Dermis microvascular lymphatic vessel endothelial cell (primary cell): ENCODE measurements at places on chromosomes 4 and X. TPM values are rescaled to one million over a fixed set of nuclear protein-coding genes. Genes with fewer than 3 reads are reported as not detected.

KLHL13 gene
- 0.38 and 0.51 TPM in 2 replicates for total RNA-seq

ZFX gene
- 47.4 and 57.3 TPM in 2 replicates for total RNA-seq

TSPAN5 gene
- 71.4 and 89.8 TPM in 2 replicates for total RNA-seq

PAGE5 gene
- total RNA-seq = not detected in 2 replicates

CXCL11 gene
- total RNA-seq = 0.26 and 0.51 TPM in 2 replicates

POLN gene
- total RNA-seq = 1.9 TPM in 2 replicates

SLC2A9 gene
- 0.90 and 1.1 TPM in 2 replicates for total RNA-seq

TGIF2LX gene
- total RNA-seq = not detected in 2 replicates

PNMA5 gene
- not detected in 2 replicates for total RNA-seq

CLGN gene
- 0.13 and 0.26 TPM in 2 replicates for total RNA-seq

HSFX1 gene
- 0.26 and 0.63 TPM in 2 replicates for total RNA-seq
